Stimulated activated naive CD8-positive, alpha-beta T cell treated with anti-CD3 and anti-CD28 coated beads, Interleukin-15, amount 100 ng/mL, for 72 hours (primary cell): ENCODE measurements at places on chromosomes 5 and 9.

GRCh38 chr5:13567819-13568218 lies 376.7 kb downstream of the DNAH5 start:
- no peak for DNase-seq

DNA sequence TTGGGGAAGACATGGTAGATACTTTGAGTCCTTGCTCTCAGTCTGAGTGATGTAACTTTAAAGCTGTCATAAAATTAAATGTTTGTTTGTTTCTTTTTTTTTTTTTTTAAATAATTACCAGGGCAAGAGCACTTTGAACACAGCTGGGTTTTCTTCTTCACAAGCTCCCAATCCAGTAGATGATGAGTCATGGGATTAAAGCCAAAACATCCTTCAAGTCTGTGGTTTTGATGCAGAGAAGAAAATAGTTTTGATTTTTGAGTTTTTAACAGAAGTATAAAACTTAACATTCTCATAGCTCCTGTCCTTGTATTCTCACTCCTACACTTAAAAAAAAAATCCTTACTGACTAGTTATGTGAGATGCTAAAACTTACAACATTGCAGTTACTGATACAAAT lies 34.8 kb upstream of the IL31RA start:
- no peak for DNase-seq

DNA sequence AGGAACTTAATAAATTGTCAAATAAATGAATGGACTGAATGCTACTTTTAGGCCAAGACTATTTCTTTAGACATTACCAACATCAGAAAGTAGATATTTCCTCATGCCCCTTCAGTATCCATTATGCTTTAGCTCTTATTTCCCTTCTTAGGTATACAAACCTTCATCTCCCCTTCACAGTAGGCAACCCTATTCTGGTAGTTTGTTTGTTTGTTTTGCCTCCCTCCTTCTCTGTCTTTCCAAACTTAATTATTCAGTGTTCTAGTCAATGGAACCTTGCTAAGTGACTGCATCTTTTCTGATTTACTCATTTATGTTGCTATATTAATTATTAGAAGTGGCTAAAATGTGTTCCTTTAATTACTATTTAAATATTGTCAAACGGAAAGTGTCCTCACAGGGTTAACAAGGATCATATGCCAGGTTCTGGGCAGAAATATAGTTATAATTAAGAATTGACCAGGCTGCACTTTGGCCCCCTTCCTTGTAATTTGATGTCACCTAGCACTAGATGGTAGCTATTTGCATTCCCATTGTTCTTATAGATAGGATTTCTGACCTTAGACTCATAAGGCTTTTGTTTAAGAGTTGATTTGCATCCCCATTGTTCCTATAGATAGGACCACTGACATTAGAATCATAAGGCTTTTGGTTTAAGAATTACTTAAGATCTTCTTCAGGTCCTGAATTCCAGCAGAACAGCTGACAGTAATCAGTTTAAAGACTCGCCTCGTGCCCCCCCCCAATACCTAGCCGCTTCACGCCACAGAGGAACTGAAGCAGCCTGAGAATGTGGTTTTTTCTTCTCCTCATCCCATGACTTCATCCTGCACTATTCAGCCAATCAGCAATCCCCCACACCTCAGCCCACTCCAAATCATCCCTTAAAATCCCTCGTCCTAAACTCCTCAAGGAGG lies 84.4 kb upstream of the NUDT12 start:
- DNase-seq = no peak

GRCh38 chr5:111495159-111495558 lies 17.2 kb downstream of the STARD4 start:
- DNase-seq = no peak

- DNase-seq = no peak
Measured at GRCh38 chr5:87541033-87541432, 128.3 kb upstream of the CCNH start.

GRCh38 chr5:8676695-8677094 lies 807.7 kb downstream of the MTRR start:
- no peak for DNase-seq

GRCh38 chr5:59036274-59036961 lies 453.5 kb downstream of the RAB3C start:
- DNase-seq = peak; percentile 71

DNA sequence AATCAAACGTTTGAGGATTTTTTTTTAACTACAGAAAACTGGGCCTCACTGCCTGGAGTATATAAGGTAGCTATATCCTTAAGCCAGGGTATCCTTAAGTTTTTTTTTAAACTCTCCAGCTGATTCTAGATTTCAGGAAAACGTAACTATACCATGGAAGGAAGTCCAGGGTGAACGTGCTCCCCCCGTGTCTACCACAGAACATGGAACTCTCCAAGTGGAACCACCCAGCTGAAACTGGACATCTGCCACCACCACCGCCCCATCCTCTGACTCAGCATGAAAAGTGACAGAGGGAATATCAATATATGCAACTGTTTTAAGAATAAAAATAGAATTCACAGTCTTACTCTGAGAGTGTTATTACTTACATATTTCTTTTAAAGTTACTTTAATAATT lies 61.3 kb downstream of the DROSHA start:
- no peak for DNase-seq

DNA sequence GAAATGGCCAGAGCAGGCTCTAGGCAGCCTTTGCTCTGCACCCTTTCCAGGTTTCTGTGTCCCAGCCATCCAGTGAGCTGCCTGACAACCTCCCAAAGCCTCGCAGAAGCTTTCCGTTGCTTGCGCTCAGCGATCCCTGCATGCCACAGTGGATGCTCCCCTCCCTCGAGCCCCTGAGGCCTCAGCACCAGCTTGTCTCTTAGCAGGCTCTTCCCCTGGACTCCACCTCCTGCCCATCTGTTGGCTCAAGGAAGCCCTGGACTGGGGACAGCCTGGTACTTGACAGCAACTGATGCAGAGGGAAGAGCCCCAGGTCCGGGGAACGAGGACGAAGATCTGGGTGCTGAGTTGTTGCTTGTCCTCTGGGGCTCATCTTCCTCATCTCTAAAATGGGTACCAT lies 23.2 kb downstream of the TSPAN17 start:
- DNase-seq = no peak

GRCh38 chr5:140145818-140146522 lies 20.2 kb downstream of the IGIP start:
- peak; percentile 59 for DNase-seq

- no peak for DNase-seq
Measured at GRCh38 chr5:154967421-154968024, 26.6 kb downstream of the MRPL22 start.

- no peak for DNase-seq
Measured at GRCh38 chr9:136045595-136046553, 49.2 kb downstream of the NACC2 start.

DNA sequence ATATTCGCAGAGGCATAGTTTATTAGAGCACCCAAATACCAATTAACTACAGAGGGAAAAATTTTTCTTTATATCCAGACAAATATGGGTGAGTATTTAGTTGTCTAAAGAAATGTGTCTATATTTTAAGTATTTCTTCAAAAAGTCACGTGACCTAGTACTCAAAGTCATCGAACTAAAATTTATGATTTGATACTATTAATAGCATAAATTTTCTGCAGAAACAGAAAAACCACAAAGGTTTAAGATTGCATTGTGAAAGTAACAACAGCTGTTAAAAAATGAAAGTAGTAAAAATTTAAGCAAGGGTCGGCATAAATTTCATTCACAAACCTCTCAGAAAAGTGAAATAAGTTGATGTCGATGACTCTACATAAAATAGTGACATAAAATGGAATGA lies 323.9 kb upstream of the RORB start:
- DNase-seq = no peak

DNA sequence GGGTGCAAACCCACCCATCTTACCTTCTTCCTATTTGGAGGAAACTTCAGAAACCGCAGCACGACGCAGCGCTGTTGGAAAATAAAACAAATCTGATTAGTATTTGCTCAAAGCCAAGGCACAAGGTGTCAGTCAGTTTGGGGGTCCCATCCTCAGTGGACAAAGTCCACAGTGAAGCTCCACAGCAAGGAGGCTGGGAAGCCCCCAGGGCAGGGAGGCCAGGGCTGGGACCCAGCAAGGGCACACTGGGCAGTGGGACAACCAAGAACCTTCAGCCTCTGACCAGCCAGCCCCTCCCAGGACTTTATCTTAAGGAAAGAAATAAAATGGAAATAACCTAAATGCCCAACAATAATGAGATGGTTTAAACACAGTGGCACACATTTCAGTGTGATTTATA lies 11.3 kb downstream of the IPPK start:
- DNase-seq = no peak

DNA sequence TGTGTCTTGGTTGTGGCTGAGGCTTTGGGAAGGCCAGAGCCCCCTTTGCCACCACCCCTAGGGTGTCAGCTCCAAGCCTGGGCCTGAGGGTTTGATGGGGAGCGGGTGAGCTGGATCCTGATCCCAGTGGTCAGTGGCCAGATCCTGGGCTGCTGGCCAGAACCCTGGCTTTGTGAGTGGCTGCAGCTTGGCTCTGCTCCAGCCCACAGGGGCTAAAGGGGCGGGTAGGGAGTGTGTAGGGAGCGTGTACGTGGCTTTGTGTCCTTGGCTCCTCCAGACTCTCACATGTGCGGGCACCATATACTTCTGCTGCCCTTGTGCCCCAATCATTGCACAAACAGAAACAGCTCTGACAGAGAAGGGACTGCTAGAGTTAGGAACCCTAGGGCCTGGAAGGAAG lies 1.2 kb upstream of the IL11RA start:
- DNase-seq = no peak

- DNase-seq = no peak
Measured at GRCh38 chr9:126621061-126621918, 7.6 kb downstream of the LMX1B start.

DNA sequence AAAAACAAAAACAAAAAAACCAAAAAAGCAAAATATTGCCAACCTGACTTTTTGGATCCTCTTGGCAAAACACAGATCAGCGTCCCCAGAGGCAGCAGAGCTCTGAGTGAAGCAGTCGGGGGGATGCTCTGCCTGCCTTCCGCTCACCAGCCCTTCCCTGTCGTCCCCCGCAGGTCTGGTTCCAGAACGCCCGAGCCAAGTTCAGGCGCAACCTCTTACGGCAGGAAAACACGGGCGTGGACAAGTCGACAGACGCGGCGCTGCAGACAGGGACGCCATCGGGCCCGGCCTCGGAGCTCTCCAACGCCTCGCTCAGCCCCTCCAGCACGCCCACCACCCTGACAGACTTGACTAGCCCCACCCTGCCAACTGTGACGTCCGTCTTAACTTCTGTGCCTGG lies 20.7 kb downstream of the LHX2 start:
- DNase-seq = no peak

DNA sequence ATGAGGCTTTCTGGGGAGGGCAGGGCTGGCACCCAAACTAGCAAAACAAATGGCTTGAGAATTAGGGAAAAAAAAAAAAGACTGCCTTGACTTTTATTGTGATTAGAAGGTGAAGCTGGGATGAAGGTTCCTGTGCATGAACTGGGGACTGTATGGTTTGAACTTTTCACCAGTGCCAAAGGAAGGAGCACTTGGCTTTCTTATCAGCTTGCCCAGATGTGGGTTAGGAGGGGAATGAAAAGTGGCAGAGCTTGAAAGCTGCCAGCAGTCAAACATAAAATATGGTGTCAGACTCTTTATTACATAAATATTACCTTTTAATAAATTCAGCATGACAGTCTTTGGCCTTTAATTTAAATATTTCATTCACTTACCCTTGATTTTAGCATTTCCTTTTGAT lies 182.5 kb downstream of the PSAT1 start:
- no peak for DNase-seq

DNA sequence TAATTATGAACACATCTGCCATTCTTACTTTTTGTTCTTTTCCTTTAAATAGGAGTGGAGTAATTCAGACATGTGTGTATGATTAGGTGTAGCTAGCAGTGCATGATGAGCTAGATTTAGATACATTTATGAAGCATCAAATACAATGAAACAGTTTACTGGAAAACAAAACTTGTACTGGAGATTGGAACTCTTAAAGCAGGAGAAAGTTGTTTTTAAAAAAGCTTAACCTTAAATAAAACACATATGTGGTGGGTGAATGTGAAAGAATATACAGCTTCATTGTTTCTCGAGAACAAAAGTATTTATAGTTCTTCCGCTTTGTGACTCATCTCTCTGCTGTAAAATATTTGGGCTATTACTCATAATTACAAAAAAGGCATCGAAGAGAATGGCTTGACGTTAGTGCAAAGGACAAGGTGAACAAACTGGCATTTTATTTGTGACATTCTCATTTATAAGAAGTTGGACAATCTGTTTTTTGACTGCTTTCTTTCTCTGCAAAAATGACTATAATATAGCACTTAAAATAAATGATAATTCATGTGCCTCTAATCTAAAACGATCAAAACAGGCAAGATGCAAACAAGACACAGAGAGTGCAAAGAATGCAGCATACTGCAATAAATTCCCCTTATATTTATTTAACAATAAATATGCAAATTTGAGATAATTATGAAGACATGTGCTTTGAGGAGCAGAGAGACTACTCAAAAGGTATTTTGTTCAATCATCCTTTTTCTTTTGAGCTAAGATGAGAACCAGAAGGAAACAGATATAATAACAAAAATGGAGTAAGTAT lies 478.8 kb downstream of the CETN3 start:
- no peak for DNase-seq

DNA sequence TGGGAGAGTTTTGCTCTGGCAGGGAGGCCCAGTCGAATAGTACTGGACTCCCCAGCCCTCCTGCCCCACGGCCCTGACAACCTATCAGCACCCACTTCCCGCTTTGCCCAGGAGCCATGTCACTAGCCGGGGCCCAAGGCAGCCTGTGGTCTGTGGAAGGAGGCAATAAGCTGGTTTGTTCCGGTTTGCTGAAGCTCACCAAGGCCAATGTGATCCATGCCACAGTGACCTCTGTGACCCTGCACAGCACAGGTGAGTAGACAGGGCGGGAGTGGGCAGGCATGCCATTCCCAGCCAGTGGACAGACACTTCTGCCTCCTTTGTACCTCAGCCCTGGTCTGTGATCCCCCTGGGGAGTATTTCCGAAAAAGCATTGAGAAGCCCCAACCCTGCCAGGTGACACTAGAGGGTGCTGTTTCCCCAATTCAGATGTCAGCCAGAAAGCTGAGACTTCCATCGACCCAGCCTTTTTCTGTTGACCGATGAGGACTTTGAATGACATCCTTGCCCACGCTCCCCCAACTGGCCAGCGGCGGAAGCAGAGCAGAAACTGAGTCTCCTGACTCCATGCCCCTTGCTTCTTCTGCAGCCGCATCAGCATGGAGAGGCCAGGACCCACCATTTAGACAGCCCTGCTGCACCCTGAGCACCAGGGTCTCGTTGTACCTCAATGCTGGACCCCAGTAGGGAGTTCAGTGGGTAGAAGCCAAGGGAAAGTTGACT lies 9.6 kb downstream of the PCYOX1L start:
- DNase-seq = peak; percentile 41

DNA sequence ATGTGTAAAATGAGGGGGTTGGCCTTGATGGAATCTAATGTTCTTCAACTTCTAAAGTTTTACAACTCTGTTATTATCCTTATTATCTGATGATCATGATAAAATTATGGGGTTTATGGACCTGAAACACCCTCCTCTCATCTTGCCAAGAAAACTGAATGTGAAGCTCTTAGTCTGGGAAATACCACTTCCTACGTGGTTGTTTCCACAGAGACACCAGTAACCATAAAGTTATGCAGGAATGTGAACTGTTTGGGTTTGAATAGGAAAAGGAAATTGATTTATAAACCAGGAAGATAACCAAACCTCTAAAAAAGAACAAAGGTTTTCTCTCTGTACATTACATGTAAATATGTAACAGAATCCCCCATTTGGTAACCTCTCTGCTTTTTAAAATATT lies 28.3 kb upstream of the RAI14 start:
- DNase-seq = no peak

- DNase-seq = no peak
Measured at GRCh38 chr5:135387629-135387960, 11.4 kb downstream of the MACROH2A1 start.

GRCh38 chr5:65612298-65612907 lies 11.7 kb downstream of the TRIM23 start:
- DNase-seq = no peak
